ENCODE measurements at places on chromosomes 13 and 19. TPM values are rescaled to one million over a fixed set of nuclear protein-coding genes. Genes with fewer than 3 reads are reported as not detected.
A peak's percentile ranks its signal among the peaks of the same experiment; 100 is the strongest.

DNA sequence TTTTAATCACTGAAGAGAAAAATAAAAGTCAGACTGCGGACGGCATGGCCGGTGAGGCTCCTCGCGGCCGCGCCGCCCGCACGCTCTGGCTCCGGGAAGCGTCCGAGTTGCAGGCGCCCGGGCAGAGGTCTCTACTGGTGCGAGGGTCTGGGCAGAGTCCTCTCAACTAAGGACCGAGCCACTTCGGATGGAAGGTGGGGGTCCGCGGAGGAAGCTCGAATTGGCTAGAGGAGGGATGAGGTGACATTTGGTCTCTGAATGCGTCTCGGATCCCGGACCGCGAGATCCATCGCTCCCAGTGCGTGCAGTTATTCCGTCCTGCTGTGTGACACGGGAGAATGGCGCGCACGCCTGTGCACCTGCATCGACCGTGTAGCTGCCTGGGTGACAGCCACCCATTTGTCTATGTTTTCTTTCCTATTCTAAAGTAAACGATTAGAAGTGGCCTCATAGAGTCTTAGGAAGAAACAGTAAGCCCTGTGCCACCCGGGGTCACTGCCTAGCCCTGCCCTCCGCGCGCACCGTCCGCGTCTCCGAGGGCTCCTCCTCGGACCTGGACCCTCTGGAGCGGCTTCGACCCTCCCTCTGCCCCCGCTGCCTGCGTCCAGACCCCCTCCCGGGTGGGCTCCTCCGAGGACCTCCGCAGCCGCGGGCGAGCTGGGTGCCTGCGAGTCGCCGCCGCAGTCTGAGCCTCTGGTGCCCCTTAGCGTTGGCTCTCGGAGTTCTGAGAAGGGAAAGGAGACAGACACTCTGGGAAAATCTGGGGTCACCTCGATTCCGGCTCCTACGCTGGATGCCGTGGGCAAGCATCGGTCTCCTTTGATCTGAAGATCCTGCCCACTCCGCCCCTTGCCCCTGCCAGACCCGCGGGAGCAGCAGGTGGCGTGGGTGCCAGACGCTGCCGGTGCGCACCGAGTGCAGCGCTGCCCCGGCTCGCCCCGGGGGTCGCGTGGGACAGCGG is 347.4 kb downstream of the LIG4 start:
- no peak for DNase-seq
- H3K4me1 ChIP-seq = peaks cover 27% of the 10 kb centered on the region
- no peaks in the 10 kb centered on the region for H3K36me3 ChIP-seq
- H3K4me3 ChIP-seq = peak overlapping the region; percentile 31
- peaks cover 60% of the 10 kb centered on the region for H3K27me3 ChIP-seq

DNA sequence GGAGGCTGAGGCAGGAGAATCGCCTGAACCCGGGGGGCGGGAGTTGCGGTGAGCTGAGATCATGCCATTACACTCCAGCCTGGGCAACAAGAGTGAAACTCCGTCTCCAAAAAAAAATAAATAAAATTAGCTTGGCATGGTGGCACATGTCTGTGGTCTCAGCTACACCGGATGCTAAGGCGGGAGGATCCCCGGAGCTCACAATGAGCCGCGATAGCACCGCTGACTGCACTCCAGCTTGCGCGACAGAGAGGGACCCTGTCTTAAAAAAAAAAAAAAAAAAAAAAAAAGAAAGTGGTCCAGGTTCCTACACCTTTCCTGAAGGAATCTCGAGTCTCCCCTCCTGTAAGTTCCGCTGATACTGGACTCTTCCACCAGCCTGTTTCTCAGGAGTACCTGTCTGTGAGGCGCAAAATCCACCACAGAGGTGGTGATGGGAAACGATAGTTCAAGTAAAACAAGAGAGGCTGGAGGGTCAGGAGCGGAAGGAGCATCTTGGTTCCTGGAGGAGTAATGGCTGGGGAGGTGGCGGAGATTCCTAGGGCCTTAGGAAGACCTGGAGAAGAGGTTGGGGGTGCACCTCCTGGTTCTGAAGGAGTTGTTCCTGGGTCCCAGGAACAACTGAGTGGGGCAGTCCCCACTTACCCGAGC is 471 bp downstream of the FUT1 start:
- peaks cover 14% of the 10 kb centered on the region for H3K4me1 ChIP-seq
- peak overlapping the region; percentile 5 for H3K4me3 ChIP-seq
- no peak for DNase-seq
- no peak overlapping the region for H3K27ac ChIP-seq
- no peaks in the 10 kb centered on the region for H3K36me3 ChIP-seq
- peaks cover 18% of the 10 kb centered on the region for H3K27me3 ChIP-seq

- H3K36me3 ChIP-seq = no peaks in the 10 kb centered on the region
- H3K27me3 ChIP-seq = no peaks in the 10 kb centered on the region
- DNase-seq = peak; percentile 85
Observed at GRCh38 chr13:36131931-36132297, 732 bp upstream of the DCLK1 start.

DNA sequence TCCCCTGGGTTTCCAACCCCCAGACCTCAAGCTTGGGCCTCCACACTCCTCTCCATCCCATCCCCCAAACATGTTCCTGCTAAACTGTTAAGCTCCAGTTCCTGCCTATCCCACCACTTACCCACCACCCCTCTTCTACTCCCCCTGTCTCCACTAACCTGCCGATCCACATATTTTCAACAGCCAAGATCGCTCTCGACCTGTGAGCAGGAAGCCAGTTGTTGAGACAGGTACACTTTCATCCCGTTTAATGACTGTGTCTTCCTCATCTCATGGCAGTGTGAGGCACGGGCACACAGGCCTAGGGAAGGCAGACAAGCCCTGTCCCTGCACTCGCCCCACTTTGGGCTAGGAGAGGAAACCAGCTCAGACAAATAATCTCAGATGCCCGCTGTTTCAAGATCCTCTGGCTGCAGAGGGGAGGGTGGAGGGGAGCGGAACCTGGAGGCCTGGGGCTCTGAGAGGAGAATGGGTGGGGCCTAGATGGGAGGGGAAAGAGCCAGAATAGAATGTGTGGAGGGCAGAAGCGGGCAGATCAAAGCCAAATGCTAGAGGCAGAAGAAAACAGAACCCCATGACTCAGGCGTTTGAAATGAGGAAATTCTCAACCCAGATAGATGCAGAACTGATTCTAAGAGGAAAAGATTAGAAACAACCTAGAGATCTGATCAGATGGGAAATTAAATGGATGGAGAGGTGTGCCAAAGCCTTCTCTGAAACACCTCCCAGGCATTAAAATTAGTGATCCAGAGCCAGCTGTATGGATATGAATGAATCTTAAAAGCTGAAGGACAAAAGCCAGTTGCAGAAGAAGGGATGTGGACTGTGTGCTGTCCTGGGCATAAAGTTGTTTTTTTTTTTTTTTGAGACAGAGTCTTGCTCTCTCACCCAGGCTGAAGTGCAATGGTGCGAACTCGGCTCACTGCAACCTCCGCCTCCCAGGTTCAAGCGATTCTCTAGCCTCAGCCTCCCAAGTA is 16.9 kb upstream of the CYP2S1 start:
- H3K4me3 ChIP-seq = no peak overlapping the region
- no peaks in the 10 kb centered on the region for H3K36me3 ChIP-seq
- peak overlapping the region; percentile 39 for H3K27ac ChIP-seq
- DNase-seq = no peak
- H3K4me1 ChIP-seq = peaks cover 10% of the 10 kb centered on the region

DNA sequence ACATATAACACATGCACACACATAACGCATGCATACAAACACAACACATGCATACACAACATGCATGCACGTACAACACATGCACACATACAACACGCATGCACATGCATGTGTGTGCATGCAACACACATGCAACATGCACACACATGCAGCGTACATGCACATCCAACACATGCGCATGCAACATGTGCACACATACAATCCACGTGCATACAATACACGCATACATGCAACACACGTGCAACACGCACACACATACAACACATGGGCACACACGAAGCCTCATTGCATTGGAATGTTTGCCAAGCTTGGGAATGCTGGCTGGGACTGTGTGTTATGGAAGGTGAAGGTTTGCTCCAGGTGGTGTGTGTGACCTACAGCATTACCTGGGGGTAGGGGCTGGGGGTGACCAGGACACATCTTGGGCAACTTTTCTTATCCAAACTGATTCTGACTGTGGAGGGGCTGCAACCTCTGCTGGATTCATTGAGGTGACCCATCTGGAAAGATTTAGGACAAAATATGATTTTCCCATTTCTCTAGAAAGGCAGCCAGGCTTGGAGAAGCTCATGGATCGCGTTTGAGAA is 58.9 kb downstream of the SPACA7 start:
- H3K27ac ChIP-seq = no peak overlapping the region
- DNase-seq = no peak

GRCh38 chr13:26541678-26542568 is 15.6 kb upstream of the WASF3 start:
- H3K27me3 ChIP-seq = no peaks in the 10 kb centered on the region
- no peaks in the 10 kb centered on the region for H3K36me3 ChIP-seq
- no peak for DNase-seq
- no peaks in the 10 kb centered on the region for H3K4me1 ChIP-seq
- no peak overlapping the region for H3K27ac ChIP-seq
- no peak overlapping the region for H3K4me3 ChIP-seq

Gene LGI4
- 35.7 TPM for polyA plus RNA-seq

GRCh38 chr19:21851596-21852345 is 15.8 kb upstream of the ZNF43 start:
- H3K27me3 ChIP-seq = no peaks in the 10 kb centered on the region
- H3K4me1 ChIP-seq = peaks cover 15% of the 10 kb centered on the region

Data from sigmoid colon (tissue), 7 donors.